ENCODE measurements at places on chromosomes 3 and 15.

- DNase-seq = no peak
Observed at GRCh38 chr3:192652727-192653126, 74.6 kb downstream of the FGF12 start.

DNA sequence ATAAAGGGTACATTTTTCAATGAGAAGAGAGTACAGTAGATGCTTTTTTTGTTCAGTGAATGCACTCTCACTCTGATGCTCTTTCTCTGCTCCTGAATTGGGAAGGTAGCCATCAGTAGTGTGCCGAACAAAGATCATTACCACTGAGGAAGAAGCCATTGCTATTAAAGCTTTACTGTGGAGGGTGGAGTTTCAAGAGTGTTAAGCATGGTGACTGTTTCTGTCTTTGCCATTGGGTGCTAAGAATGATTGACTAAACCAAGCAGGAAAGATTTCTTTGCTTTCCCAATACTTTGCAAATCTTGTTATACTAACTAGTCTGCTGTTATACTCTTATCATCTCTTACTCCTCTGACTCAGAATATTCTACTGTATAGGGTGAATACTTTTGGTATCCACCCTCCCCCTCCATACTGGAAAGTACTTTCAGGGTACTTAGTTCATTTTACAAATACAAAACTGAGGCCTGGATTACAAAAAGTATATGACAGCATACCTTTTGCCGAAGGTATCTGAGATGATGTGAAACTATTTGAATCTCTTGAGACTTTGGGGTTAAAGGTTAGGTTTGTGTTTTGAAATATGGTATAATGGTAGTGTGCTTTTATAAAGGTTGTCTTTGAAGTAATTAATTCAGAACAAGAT lies 1.7 kb downstream of the RAB11A start:
- DNase-seq = no peak

DNA sequence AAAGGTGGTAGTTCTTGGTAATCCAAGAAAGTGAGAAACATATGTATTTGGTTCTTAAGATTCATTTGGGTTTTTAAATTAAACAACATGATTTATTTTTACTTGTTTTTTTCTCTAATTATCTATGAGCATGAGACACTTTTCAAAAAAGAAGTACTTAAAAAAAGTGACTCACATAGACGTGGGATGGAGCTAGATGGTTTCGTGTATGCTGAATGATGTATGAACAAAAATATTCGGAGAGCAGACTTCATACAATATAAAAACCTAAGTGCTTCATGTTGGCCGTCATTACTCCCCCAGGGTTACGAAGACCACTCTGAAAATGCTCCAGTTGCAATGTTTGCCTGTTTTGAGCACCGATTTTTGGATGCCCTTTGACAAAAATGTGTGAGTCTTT lies 90.9 kb downstream of the RORA start:
- DNase-seq = no peak

- no peak for DNase-seq
Observed at GRCh38 chr3:95434491-95434890, 1371.6 kb downstream of the NSUN3 start.

GRCh38 chr15:60720493-60721256 lies 241.7 kb upstream of the ICE2 start:
- DNase-seq = no peak

- no peak for DNase-seq
Observed at GRCh38 chr3:61637088-61638051, 76.0 kb downstream of the PTPRG start.

- DNase-seq = no peak
Observed at GRCh38 chr3:9231006-9231405, 18.4 kb downstream of the SRGAP3 start.

GRCh38 chr3:65376426-65376825 lies 662.3 kb downstream of the MAGI1 start:
- no peak for DNase-seq

DNA sequence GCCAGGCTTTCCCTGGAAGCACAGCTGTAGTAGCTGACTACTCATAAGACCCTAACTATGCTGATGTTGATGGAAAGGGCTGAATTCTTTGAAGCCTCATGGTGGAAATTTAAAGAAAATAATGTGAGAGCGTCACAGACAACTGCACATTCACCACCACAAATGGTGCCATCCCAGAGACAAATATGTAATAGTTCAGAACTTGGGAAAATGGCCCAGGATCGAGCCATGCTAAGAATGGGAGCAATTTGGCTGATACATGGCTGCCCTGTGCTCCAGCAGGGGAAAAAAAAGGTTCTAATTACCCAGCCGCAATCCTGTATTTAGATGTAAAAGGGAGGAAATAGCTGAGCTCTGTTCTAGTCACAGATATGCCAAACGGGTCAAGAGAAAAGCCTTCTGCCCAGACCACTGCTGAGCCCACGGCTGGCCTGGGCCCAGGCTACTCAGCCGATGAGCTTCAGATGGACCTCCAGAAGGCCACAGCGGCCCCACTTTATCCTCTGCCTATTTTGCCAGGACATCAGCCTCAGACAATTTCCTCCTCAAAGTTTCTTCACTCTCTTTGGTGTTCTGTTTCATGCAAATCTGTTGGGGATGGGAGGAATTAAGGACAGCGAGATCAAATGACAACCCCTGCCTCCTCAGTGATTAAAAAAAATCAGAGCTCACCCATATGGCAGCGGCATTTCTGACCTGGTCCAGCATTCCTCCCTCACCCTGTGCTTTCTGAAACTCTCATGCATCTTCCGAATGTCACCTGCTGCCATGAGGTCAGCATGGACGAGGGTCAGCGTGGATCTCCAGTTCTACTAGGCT lies 54.5 kb upstream of the MEX3B start:
- no peak for DNase-seq

DNA sequence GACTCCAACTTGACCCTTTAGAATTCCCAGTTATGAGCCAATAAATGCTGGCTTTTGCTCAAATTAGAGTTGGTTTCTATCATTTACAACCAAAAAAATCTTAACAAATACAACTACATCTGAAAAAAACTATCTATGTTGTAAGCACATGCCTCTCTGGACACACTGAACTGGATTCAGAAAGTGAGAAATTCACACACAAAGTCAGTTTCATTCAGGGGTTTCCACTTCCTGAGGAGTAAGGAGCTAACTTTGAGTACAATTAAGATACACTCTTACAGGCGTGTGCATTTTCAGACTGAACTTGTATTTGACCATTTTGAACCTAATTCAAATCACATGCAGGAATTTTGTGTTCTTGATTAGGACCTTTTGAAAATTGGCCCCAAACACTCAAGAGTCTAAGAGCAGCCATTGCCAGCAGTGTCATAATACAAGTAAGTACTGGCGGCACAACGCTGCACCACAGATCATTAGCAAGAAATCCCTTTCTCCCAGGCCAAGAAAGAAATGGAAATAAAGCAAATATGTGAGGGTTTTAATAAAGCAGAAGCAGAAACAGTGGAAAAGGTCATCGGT lies 31.2 kb downstream of the LINS1 start:
- DNase-seq = no peak

- DNase-seq = no peak
Observed at GRCh38 chr15:91981821-91982800, 128.6 kb downstream of the SLCO3A1 start.

DNA sequence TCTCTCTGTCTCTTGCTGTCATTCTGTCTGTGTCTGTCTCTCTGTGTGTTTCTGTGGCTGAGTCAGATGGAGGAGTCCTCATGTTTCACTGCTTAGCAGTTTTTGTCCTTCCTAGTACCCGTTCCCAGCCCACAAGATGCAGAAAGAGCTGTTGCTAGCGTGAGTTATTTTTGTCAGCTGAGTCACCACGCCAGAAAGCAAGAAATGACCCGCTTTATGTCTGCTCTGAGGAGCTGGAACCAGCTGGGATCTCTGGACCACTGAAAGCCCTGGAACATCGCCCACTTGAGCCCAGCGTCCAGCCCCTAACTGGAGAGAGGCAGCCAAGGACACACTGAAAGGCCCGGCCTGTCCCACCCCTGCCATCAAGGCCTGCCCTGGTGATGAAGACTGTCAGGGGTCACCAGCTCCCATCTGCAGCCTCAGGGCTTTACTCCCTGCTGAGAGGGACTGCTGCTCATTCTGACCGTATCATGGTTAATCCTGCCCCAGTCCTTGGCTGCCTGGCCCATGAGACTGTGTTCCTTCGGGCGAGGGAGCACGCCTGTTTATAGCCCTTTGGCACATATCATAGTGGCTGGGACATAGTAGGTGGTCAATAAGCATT lies 101.7 kb upstream of the TPM1 start:
- DNase-seq = peak; percentile 67

- DNase-seq = no peak
Observed at GRCh38 chr3:62975566-62975965, 100.3 kb upstream of the CADPS start.

- no peak for DNase-seq
Observed at GRCh38 chr15:74869372-74869725, 3.8 kb downstream of the SCAMP2 start.

- DNase-seq = no peak
Observed at GRCh38 chr3:171026597-171027293, at the start of gene SLC2A2. Gene SLC2A2 (minus strand): TSS chr3:171026720. CDS start chr3:171026670, 50 bp downstream.
